Left renal pelvis (tissue), 4 donors: ENCODE measurements at places on chromosomes 6 and 20. TPM values are rescaled to one million over a fixed set of nuclear protein-coding genes. Genes with fewer than 3 reads are reported as not detected.

DNA sequence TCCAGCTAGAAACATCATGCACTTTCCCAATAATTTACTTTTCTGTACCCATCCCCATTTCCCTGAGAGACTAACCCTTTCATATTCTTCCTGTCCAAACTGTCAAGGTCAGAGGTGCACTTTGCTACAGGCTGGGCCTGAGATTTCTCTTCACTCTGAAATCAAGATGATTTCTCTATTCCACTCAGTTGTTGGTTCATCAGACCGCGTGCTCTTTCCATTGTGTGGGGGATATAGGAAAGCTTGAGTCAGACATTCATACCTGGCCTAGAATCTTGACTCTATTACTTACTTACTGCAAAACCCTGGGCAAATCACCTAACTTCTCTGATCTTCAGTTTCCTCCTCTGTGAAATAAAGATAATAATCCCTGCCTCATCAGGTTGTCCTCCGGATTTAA lies 4.7 kb upstream of the ZDHHC14 start:
- no peak for DNase-seq

DNA sequence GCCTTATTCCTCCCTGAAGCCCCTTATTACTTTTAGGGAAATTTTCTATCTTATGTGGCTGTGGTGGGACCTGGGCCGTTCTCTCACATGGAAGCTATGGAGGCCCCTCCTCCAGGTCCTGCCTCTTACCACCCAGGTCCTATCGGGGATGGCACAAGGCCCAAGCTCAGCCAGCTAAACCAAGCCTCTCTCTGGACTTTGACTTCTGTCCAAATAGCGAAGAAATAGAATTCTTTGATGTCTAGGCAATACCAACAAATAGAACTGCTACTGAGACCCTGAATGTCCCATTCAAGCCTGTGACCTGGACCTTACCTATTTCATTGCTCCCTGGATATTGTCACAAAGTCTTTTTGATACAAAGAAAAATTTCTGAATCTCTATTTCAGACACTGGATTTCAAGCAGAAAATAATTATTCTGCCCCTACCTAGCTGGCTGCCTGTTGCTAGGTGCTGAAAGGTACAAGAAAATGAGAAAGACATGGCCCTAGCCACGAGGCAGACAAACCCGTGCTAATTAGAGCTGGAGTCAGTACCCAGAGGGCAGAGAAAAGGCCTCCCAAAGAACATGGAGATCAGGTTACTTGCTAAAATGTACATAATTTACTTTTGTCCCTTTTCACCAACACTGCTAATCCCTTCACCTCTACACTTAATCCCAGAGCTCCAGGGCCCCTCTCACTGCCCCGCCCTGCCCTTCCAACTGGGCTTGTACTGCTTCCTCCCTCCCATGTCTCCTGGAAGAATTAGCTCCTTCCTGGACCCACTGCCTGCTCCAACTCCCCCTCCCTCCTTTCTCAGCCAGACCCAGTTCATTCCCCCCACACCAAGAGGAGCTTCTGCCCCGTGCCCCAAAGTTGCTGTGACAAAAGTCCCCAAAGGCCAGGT lies 15.5 kb upstream of the NNAT start:
- no peak for DNase-seq

SLC12A5 gene
- polyA plus RNA-seq, result 0.86 TPM

FAM209A gene
- polyA plus RNA-seq, result 0.35 TPM

DNA sequence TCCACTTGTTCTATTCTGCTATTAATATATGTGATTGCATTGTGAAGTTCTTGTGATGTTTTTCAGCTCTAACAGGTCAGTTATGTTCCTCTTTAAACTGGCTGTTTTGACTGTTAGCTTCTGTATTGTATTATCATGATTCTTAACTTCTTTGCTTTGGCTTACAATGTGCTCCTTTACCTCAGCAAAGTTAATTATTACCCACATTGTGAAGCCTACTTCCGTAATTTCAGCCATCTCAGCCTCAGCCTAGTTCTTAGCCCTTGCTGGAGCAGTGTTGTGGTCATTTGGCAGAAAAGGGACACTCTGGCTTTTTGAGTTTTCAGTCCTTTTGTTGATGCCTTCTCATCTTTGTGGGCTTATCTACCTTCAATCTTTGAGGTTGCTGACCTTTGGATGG lies 440.2 kb downstream of the TBC1D32 start:
- DNase-seq, result no peak

GRCh38 chr20:57988422-57988821 lies 240.0 kb downstream of the ANKRD60 start:
- no peak for DNase-seq

- DNase-seq, result no peak
These were observed 51.5 kb downstream of the KCNS1 start for GRCh38 chr20:45049438-45049837.
